Activated CD4-positive, alpha-beta T cell treated with anti-CD3 and anti-CD28 coated beads, Interleukin-10, Interleukin-2, amounts not matched to agents 100 ng/mL and 50 ng/mL, durations not matched to agents 16 hours and 8 hours (primary cell): ENCODE measurements at places on chromosomes 11 and 22.
A peak's percentile ranks its signal among the peaks of the same experiment; 100 is the strongest.

- peak; percentile 80 for DNase-seq
Measured at GRCh38 chr11:64000026-64000739, 13.9 kb downstream of the OTUB1 start.

GRCh38 chr11:79083352-79083751, 357.5 kb downstream of the TENM4 start:
- DNase-seq: no peak

GRCh38 chr11:128582496-128583366, 4.6 kb downstream of the ETS1 start:
- no peak for DNase-seq

GRCh38 chr11:63478896-63479295, 12.1 kb downstream of the PLAAT5 start:
- peak; percentile 66 for DNase-seq

- DNase-seq: no peak
Measured at GRCh38 chr11:121053244-121053643, 29.3 kb downstream of the TBCEL start.

DNA sequence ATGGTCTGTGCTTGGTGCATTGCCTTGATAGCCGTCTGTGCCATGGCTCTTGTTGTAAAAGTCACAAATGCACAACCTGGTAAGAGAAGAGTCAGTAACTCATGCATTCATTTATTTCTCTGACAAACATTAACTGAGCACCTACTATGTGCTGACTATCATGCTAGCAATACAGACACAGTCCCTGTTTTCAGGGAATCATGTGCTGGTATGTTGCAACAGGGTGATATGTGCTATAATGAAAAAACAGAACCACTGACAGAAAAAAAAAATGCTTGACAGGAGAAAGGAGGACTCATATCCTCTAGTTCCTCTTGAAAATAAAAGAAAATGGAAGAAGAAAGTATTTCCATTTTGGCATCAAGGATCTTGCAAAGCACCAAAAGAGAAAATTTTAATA, 34.5 kb upstream of the RAPSN start:
- no peak for DNase-seq

DNA sequence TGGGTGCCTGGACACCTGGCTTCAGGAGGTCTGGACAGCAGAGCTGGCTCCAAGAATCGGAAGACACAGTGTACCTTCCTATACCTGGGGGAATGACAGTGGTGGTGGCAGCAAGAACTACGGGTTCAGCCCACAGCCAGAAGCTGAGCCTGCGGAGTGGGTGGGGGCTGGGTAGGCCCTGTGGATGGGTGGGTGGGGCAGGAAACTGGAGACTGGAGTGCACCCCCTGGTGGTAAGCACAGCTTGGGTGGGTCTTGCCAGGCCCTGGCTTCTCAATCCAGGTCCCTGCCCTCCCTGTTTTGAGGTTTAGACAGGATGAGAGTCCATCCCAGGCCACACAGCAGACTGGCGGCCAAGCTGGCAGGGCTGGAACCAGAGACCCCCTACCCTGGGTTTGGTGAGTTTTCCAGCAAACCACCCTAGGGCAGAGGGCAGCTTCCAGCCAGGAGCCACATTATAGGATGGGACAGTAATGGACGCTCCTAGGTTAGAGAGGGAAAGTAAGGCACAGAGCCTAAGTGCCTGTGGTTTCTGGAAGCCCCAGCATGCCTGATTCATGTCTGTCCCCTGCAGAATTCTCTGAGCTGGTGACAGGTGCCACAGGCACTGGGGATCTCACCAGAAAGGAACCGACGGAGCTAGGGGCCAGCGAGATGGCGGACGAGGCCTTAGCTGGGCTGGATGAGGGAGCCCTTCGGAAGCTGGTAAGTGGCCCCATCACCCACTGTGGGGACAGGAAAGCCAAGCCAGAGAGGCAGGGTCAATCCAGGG, 1.7 kb downstream of the SMTN start:
- DNase-seq: peak; percentile 60

GRCh38 chr11:30559004-30559403, 27.1 kb downstream of the MPPED2 start:
- DNase-seq: no peak

DNA sequence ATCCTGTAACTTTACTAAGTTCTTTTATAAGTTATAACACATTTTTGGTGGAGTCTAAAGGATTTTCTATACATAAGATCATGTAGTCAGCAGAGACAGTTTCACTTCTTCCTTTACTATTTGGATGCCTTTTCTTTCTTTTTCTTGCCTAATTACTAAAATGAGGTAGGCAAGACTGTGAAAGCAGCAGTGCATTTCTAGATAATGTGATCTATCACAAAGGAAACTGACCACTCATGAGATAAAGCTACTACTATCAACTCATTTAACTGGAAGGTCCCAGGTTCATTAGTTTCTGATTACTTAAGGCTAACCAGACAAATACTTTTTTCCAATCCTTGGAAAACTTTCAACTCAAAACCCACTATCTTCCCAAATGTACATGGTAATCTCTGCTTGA, 196.2 kb upstream of the E2F8 start:
- no peak for DNase-seq

- DNase-seq: no peak
Measured at GRCh38 chr11:86933891-86934581, 21.2 kb downstream of the FZD4 start.
